Cortex of kidney (tissue), 1 donor: ENCODE measurements at places on chromosomes 1 and 21.

- DNase-seq: no peak
Observed at GRCh38 chr1:155173478-155174323, at the start of gene TRIM46. Gene TRIM46 (plus strand): TSS chr1:155173849. CDS start chr1:155173967, 118 bp downstream.

GRCh38 chr1:89425056-89425455 is 61.2 kb downstream of the GBP6 start:
- DNase-seq: no peak

- DNase-seq: no peak
Observed at GRCh38 chr1:44021581-44022321, 9.5 kb downstream of the SLC6A9 start.

- no peak for DNase-seq
Observed at GRCh38 chr1:240094041-240094722, 2.5 kb downstream of the FMN2 start.

DNA sequence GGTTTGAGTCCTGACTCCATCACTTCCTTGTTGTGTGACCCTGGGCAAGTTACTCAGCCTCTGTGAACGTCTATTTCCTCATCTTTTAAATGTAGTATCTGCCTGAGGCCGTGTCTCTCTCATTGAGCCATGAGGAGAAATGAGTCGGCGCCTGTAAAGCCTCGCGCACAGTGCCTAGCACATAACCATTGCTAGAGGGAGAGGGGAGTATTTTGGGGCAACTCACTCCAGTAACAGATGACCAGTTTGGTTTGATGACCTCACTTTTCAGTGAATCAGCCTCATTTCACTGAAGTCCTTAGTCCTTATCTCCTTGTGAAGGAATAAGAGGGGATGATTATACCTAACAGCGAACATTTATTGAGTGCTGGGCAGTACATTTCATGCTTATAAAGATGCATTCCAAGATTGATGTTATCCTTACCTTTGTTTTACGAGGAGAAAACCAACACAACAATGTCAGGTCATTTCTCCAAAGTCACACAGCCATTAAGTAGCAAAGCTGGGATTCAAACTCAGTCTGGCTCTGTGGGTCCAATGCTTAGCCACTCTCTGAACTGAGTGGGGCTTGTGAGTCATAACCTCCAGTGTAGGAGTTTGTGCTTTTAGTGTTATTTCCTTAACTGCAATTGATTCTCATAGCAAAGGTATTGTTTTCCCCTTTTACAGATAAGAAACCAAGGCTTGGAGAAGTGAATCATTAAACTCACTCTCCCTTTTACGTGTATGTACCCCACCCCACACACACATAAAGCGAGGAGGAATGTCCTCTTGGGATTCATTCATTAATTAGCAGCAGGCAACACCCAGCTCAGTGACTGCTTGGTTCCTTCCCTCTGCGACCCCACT is 25.9 kb downstream of the KCNC4 start:
- DNase-seq: no peak

DNA sequence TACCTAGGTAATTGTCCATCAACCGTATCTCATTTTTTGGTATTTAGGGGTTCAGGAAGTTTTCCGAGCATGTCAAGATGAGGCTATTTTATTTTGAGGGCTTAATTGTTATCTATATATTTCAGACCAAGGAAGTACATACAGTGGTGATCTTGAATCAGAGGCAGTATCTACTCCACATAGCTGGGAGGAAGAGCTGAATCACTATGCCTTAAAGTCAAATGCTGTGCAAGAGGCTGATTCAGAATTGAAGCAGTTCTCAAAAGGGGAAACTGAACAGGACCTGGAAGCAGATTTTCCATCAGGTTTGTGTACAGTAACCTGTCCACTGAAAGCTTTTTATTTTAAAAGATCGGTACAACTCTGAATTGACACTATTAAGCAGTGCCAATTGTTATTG is 130.2 kb downstream of the ZMYM4 start:
- DNase-seq: no peak

DNA sequence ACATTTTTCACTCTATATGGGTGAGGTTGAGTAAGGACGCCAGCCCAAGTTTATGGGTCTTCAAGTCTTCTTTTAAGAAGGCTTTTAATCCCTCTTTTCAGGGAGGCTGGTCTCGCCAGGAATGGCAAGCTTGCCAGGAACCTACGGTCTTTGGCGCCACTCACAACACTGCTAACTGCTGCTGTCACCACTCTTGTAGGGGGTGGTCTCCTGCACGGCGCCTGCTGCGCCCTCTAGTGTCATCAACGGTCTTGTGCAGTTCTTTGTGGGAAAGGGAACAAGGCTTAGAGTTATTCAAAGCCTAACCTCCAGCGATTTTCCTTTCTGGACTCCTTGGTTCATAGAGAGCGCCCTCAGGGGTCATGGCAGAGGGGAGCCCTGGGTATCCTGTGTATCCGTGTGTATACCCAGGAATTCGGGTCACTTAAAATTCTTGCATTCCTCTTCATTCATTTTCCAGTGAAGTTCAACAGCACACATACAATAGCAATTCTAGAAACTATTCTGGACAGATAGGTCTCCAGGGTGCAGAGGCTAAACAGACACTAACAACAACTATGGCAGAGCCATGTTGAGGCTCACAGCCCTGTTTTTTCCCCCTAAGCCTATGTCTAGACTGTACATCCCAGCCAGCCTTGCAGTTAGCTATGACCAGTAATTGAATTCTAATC is 392.8 kb upstream of the CAMK1G start:
- no peak for DNase-seq

GRCh38 chr1:244699741-244700140 is 46.8 kb downstream of the DESI2 start:
- no peak for DNase-seq

DNA sequence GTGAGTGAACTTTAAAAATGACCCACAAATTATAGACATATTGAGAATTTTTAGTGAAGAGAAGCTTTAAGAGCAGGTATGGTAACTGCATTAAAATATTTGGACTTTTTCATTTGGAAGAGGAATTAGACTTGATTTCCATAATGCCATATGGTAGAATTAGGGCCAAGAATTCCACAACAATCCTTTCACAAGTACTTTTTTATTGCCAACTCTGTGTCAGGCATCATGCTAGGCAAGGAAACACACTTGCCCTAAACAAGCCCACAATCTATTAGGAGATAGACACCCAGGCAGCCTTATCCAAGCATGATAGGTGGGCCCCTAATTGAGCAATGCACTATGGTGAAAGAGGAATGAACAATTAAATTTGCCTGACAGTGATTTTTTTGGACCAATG is 353.0 kb downstream of the TGFB2 start:
- DNase-seq: no peak

GRCh38 chr21:35563885-35564451 is 496.4 kb downstream of the SETD4 start:
- no peak for DNase-seq

GRCh38 chr1:60547821-60548220 is 474.3 kb upstream of the C1orf87 start:
- no peak for DNase-seq

- no peak for DNase-seq
Observed at GRCh38 chr1:209328196-209328595, 255.3 kb upstream of the CAMK1G start.

DNA sequence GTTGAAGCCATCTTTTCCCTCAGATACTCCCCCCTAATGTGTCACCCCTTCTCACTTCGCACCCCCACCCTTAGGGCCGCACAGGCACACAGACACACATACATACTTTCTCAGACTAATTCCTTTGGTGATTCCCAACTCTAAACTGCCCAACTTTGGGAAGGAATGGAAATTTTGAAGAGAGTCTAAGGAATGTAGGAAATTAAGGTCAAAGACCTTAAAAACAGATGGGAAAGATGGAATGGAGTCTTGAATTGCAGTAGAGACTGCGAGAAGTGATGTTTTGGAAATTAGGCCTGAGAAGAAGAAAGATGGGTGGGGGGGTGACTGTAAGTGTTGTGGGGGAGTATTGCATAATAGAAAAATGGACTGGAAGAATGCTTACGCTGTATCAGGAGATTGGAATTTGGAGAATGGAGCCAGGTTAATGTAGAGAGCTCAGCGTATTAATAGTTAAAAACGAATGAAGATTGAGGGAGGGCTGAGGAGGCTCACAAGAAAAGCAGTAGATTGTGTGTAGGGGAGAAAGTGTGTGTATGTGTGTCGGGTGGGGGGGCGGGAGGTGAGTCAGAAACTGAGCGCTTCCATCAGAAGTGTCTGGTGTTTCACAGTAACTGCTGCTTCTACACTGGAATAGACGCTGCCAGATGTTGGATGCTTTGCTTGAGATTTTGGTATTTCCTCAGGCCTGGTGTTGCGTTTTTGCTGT is 1.7 kb downstream of the PIP5K1A start:
- DNase-seq: no peak

DNA sequence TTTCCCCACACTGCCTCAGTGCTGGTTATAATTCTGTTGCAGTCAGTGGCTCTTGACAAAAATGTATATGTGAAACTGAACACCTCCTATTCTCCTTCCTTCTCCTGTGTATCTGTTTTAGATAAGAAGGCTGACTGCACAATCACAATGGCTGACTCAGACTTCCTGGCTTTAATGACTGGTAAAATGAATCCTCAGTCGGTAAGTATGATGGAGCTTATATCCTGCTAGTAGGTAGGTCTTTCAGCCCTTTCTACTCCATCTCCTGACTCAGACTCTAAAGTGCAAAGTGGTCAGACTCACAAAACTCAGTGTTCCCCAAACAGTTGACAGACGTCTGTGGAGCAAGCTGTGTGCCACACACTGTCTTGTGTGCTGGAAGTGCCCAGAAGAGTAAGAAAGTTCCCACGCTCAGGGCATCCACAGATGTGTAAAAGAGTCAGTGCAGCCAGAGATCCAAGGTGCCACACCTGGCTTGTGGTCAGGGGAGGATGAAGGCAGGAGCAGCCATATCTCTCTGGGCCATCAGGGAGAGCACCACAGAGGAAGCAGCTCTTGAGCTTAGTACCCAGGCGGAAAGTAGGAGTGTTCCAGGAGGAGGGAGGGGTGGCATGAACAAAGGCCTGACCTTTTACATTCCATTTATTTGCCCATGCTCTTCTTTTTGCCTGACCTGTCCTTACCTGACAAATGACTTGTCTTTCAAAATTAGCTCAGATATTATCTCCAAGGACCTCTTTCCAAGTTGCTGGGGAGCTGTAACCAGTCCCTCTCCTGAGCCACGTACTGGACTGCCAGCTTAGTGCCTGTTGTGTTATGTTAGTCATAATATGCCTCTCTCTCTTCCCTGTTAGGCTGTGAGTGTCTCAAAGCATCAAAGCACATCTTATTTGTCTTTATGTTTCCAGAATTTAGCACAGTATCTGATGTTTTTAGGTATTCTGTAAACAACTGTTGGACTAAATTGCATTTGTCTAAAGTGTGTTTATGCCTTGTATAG is 14.0 kb upstream of the PODN start:
- no peak for DNase-seq

DNA sequence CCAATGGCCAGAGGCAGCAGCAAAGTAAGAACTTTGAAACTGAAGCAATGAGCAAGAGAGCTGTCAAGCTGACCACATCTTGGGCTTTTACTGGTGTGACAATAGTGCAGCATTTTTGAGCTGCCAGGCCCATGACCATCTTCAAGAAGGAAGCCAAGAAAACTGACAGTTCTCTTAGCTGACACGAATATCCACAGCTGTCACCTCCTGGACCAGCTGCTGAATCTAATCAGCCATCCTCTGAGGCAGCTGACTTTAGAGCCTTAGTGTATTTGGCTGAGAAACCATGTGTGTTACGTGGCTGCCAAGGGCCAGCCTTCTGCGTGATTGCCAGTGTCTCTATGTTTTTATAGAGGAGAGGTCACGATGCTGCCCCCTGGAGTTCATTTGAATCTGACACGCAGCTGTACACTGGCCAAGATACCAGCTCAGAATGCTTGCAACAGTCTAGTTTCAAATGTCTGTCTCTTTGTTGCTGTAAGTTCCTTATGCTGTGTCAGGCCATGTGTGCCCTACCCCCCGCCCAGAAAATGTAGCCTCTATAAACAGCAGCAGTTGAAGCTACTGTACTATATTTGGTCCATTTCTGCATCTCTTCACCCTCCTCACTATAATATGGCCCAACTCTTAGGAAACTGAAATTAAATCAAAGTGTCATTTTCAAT is 39.7 kb downstream of the PALMD start:
- no peak for DNase-seq

DNA sequence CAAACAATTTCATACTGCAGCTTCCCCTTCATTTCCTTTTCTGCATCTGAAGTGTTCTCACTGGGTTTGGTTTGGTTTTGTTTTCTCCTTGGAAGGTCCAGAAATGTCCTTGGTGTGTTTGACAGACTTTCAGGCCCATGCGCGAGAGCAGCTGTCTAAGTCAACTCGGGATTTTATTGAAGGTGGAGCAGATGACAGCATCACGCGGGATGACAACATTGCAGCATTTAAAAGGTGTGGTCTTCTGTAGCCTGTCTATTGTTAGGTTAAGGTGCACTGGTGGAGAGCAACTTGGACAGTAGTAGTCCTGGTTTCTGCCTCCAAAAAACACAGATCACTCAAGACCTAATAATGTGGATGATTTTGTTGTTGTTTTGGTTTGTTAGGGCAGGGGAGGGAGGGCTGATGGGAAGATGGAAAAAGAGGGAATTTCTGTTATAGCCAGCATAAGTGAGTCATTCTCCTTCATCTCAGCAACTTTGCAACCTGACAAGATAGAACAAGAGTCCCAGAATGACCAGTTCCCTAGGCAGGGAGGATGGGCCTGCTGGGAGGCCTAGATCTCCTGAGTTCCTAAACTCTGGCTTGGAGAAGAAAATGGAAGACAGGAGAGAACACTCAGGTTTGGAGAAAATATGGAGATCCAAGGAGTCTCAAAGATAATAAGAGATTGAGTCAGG is 12.5 kb downstream of the HAO2 start:
- DNase-seq: no peak

DNA sequence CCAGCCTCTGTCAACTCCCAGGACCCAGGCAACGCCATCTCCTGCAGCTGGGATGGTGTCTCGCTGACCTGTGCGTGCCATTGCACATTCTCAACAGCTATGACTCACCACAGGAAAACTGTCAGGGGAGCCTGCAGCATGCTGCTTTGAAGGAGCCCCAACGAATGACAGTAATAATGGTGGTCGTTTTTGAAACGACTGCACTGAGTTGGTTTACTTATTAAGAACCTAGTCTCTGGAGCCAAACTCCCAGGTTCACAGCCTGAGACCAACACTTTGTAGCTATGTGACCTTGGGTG is 21.6 kb downstream of the TCEA3 start:
- no peak for DNase-seq

DNA sequence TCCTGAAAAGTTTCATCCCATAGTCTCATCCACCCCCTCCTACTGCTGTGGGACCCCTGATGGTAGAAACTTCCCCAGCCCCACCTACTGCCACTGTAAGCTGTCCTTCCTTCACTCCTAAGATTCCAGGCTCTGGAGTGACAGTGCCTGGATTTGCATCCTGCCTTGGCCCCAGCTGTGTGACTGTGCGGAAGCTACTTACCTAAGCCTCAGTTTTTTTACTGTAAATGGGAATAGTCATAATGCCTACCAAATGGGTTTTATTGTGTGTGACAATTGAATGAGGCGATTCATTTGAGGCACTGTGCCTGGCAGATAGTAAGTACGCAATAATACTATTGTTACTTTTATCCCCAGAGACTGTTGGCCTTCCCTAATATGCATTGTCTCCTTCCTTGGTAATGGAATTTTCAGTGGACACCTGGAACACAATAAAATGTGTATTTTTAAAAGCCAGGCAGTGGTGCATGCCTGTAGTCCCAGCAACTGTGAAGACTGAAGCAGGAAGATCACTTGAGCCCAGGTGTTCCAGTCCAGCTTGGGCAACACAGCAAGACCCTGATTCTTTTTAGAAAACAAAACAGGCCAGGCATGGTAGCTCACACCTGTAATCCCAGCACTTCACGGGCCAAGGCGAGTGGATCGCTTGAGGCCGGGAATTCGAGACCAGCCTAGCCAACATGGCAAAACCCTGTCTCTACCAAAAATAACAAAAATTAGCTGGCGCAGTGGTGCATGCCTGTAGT is 55.0 kb upstream of the ZNF326 start:
- DNase-seq: no peak

GRCh38 chr1:66998972-66999371 is 55.0 kb downstream of the SLC35D1 start:
- DNase-seq: no peak
